ENCODE measurements at places on chromosomes 2 and 18. TPM values are rescaled to one million over a fixed set of nuclear protein-coding genes. Genes with fewer than 3 reads are reported as not detected.

DNA sequence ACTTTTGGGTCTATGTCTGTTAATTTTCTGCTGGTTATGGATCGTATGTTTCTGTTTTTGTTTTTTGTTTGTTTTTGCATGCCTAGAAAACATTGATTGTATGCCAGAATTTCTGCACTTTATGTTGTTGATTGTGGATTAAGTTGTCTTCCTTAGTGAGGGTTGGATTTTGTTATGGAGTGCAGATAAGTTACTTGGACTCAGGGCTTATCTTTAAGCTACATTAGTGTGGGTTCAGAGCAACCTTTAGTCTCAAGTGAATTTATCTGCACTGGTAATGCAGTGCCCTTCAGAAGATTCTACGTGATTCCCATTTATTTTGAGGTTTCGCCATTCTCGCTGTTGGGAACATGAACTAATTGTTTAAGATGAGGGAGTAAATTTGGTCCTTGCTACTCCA, 32.9 kb downstream of the UBR3 start:
- no peak for DNase-seq

RAD51AP2 gene
- 0.14 TPM for total RNA-seq

FAM228A gene
- total RNA-seq, result not detected

- DNase-seq, result no peak
Observed at GRCh38 chr2:237066396-237066795, 19.3 kb upstream of the COPS8 start.

- DNase-seq, result no peak
Observed at GRCh38 chr18:21203542-21204241, 38.3 kb upstream of the GREB1L start.

TMEM182 gene
- 4.7 TPM for total RNA-seq

DNA sequence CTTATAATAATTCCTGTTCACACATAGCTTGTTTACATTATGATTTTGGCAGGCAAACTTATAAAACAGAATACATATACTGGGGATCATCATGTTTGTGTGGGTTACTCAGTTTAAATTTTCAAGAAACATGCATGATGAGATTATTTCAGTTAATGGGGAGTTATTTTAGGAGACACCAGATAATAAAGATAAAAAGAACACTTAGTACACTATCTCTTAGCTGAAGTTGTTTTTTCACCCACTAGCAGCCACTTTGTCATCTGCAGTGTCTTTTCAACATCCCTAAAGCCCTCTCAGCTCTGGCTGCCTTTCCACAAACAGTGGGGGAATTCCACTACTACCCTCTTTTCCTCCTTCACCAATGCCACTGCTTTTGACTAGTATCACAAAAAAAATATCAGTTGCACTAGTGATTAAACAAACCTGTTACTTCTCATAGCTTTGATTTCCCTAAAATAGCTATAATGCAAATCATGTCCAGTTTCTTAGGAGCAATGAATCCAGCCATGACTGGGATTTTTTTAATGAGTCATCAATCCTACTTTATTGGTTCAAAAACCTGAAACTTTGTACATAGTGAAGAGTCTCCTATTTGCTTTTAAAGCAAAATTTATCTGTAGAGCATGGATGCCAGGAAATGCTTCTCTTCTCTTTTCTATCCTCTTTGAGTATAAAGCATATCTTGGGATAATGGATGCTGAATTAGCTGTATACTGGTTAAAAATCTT, 156.7 kb upstream of the TFPI start:
- no peak for DNase-seq

DNA sequence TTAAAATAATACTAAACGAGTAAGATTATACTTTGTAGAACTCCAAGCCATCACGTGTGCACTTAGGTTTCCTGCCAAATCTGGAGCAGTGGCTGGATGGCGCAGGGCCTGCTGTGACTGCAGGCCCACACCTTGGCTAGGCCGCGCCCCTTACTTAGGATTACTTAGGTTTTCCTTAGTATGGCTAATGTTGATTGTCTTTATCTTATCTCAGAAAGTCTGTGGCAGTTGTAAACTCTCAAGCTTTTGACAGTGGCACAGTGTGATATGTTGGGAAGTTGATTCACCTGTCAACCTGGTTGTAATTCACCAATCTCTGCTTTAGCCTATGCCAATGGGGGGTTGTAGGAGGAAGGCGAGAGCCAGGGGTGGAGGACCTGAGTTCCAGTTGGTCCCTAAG, 208.4 kb downstream of the ZNF407 start:
- no peak for DNase-seq

DNA sequence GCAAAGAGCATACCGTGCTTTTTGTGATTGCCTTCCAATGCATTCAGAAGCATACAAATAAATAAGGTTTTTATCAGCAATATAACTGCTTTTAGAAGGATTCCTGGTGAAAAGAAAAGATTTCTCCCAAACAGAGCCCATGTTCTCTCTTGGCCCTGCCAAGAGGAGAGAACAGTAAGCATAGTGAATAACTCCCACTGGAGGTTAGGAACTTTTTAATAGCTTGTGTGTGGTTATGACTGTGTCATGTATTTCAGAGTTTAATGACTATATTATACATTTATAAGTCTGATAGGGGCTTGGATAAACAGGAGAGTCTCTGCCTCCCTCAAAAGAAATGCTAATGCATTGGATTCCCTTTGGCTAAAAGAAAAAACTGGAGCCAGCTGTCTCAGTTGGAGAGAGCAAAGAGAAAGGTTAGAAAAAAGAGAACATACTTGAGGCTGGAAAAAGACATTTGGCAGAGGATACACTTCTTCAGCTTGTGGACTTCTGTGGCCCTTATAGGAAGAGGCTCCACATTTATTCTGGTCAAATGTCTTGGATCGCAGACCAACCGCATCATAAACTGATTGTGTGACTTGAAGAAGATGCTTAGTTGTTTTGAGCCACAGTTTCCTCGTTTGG, 63.0 kb upstream of the SPRED2 start:
- DNase-seq, result no peak

- DNase-seq, result no peak
Observed at GRCh38 chr2:189679226-189679625, 4.8 kb downstream of the ANKAR start.

DNA sequence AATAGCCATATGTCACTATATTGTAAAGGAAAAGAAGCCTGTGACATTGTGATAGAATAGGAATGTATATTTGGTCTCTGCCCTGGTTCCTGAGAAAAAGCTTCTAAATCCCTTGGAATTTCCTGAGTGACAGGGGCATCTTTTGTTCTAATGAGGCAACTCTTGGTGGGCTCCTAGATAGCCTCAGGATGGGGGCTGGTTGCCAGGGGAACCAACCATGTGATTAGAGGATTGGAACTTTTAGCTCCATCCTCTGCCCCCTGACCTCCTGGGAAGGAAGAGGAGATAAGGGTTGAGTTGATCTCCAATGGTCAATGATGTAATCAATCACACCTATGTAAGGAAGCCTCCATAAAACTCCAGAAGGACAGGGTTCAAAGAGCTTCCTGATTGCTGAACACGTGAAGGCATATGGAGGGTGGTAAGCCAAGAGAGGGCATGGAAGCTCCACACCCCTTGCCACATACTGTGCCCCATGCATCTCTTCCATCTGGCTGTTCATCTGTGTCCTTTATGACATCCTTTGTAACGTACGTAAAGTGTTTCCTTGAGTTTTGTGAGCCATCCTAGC, 2.9 kb upstream of the ME2 start:
- DNase-seq, result no peak

ZC3H6 gene
- total RNA-seq, result 6.6 TPM

DNA sequence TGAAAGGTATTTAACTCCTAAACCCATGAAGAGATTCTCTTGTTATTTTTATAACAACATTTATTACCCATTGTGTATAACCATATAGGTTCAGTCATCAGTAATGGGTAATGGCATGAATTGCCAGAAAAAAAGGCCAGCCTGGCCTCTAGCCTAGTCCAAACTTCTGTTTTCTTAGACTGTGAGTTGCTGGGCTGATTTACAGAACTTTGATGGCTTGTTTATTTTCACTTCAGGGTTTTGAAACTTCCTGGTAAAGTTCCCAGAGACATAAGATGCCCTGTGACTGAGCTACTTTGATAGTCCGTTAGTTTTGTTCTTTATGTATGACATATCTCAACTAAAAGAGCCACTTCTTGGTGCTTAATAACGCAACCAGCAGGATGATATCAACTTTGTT, 164.8 kb downstream of the METTL4 start:
- no peak for DNase-seq

AMER3 gene
- total RNA-seq, result not detected

- no peak for DNase-seq
Observed at GRCh38 chr2:230925443-230925878, 419 bp upstream of the GPR55 start.

DNA sequence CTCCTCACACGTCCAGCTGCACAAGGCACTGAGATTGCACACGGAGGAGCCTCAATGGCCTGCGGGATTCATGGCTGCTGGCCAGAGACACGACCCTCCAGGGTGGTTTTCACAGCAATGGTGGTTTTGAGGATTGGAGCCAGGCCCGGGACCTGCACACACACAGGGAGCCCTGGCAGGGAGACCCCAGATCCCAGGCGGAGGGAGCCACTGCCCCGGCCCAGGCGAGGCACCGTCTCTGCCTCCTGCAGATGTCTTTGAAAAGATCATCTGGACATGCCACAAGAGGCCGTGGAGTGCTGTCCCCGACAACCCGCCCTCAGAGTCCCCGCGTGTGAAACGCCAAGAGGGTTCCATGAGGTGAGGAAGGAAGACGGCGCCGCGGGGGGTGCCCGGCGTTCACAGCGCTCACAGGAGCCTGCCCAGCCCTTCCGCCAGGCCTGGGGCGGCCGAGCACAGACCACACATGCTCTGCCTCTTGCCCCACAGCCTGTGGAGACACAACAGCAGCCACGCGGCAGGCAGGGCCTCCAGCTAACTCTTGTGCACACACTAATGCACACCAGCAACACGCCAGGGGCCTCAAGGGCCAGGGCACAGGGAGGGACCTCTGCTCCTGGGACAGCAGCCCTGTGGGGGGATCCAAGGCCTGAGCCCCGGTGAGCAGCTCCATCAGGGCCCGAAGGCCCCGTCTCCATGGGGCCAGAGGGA, 72.8 kb upstream of the CTDP1 start:
- no peak for DNase-seq

DNA sequence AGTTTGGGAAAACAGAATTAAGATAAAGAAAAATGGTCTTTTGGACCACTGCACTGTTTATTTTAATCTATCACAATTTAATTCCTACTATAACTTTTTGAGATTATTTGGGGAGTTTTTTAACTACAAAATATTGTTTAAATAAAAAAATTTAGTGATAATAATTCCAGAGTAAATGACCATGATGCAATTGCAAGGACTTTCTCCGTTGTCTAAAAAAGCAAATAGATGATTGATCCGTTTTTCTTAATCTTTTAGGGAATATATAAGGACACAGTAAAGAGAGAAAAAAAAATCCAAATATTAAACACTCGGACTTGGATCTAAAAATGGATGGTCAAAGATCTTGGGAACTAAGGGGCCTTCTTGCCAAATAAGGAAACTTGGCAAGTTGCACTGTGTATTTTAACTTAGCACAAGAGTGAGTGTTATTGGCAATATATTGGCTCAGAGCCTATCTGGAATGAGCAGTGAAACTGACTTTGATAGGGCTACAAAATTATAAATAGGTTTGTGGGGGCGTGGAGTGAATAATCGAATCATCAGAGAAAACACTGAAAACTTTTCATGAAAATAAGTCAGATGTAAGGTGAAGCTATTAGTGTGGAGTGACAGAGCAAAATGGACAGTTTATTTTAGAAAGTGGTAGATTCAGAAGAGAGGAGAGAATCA, 2.0 kb downstream of the MAP3K20 start:
- no peak for DNase-seq

- no peak for DNase-seq
Observed at GRCh38 chr2:149184991-149185390, 145.4 kb upstream of the LYPD6 start.

DSG4 gene
- total RNA-seq, result not detected

GRCh38 chr18:9719421-9719981, 11.4 kb downstream of the RAB31 start:
- DNase-seq, result no peak

- no peak for DNase-seq
Observed at GRCh38 chr2:460861-461260, 173.0 kb upstream of the ALKAL2 start.

- no peak for DNase-seq
Observed at GRCh38 chr2:71939588-71940535, 207.8 kb downstream of the CYP26B1 start.

- DNase-seq, result no peak
Observed at GRCh38 chr2:43831543-43832294, 6.9 kb downstream of the ABCG5 start.

DNA sequence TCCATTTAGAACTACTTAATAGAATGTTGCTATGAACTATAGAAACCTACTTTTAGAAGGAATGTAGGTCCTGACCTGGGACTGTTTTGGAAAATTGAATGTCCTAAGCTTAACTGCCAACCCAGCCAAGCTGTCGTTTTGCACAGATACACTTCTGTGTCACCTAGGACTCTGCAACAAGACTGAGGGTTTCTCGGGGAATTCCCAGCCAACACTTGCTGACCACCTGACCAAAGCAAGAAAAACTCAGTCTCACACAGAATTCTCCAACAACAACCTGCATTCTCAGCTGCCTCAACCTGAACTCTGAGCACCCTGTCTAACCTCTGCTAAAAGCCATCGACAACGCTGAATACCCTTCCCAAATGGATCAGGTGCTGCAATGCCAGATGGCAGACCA, 128.2 kb downstream of the SS18 start:
- DNase-seq, result no peak

ADD2 gene
- 9.9 TPM for total RNA-seq

DNA sequence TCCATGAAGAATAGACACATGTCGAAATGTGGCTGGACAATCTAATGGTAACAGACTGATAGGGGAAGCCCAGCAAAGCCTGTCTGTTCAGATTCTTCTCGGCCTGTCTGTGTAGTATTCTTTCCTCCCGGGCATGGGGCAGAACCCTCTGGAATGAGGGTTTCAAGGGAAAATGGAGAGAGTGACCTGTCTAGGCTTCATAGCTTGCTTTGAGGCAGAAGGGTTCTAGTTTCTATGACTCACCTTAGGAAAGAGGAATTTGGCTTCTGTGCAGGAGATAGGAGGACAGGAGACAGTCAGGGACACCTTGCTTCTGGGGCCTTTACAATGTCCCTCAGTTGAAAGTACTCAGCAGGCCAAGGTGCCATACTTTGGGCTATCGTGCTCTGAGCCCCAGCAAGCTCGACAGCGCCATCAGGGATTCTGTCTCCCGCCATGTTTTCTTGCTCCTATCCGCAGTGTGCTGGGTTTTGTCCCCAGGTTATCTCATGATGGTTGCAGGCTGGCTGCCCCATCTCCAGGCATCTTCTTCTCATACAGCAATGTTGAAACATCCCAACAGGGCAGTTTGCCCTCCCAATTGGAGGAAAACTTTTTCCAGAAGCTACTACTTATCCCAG, 74.7 kb upstream of the TLK1 start:
- DNase-seq, result no peak

- no peak for DNase-seq
Observed at GRCh38 chr2:67462738-67463496, 65.8 kb downstream of the ETAA1 start.

Data from kidney epithelial cell (primary cell).